NCI-H524 (cell line): ENCODE measurements at places on chromosomes 11 and 22.
A peak's percentile ranks its signal among the peaks of the same experiment; 100 is the strongest.

GRCh38 chr11:111778047-111778558 lies 11.9 kb upstream of the PPP2R1B start:
- DNase-seq = no peak

- DNase-seq = no peak
Observed at GRCh38 chr11:99781074-99781473, 760.3 kb downstream of the CNTN5 start.

- DNase-seq = peak; percentile 43
Observed at GRCh38 chr11:70191495-70192140, 11.5 kb upstream of the FADD start.

DNA sequence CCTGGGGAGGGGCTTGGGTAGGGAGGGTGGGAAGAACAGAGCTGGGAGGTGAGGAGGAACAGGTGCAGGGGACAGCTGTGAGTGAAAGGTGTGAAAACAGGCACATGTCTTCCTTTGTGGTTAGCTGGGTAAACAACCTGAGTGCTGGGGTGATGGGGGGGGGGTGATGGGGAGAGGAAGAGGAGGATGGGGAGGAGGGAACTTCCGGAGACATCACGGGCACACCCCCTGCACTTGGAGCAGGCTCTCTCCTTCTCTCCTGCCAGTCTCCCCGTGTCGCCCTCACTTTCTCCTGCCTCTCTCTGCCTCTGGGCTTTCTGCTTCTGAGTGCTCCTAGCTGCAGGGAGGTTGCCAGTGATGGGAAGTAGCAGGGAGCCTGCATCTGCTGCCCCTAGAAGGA lies 8.8 kb downstream of the CXCR5 start:
- no peak for DNase-seq

DNA sequence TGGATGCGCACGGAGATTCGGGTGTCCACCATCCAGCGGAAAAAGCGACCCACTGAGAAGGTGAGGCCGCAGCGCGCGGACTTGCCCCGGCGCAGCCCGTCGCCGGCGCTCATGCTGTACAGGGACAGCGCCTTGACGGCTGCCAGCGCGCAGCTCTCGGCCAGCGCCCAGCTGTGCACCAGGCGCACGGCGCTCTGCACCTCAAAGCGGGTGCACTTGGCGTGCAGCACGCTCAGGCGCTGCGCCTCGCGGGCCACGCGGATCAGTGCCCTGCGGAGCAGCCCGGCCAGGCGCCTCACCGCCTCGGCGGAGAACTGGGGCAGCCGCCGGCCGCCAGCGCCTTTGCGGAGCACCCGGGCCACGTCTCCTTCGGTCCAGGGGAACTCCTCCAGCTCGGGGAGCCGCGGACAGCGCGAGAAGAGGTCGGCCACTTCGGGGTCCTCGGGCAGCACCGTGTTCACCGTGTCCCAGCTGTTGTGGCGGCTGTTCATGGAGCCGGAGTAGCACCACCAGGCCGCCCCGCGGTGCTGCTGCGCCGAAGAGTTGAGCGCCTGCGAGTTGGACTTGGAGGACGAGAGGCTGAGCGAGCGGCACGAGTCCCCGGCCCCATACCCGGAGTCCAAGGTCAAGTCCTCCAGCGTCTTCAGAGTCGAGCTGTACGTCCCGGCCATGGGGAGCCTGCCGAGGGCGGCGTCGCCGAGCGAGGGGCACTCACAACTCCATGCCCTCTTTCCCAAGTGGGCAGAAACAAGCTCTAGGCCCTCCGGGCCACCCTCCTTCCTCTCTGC lies 703 bp downstream of the ABTB2 start:
- peak; percentile 64 for DNase-seq

DNA sequence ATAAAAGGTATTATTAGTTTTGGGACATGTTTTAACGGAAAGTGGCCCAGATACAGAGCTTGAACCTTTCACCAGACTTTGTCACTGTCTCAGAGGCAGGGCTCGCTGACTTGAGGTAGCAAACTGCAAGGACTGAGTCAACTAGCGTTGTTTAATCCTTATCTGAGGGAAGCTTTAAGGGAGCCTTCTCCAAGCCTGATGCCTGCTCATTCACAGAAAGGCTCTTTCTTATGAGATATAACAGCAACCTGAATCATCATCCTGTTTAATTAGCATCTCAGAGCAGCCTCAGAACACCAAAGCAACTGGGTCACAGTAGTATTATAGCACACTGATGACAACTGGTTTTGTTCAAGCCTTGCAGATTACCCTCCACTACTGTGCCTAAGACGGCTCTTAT lies 54.2 kb upstream of the CYP2D6 start:
- DNase-seq = no peak

DNA sequence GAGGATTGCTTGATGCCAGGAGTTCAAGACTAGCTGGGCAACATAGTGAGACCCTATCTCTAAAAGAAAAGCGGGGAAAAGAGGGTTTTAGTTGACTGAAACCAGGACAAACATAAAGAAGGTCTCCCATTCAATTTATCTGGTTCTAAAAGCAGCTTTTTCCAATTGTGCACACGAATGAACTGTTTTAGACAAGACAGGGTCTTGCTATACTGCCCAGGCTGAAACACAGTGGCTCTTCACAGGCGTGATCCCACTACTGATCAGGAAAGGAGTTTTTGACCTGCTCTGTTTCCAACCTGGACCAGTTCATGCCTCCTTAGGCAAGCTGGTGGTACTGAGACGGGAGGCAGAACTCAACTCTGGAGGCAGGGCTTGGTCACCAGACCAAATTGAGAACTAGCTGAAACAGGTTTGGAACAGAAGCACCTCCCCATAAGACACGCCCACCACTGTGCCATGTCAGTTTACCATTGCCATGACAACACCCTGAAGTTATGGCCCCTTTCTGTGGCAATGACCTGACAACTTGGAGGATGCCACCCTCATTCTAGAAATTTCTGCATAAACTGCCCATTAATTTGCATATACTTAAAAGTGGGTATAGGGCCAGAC lies 2.8 kb upstream of the NUCB2 start:
- no peak for DNase-seq

- DNase-seq = no peak
Observed at GRCh38 chr11:73651661-73652045, 5.3 kb downstream of the PLEKHB1 start.

- no peak for DNase-seq
Observed at GRCh38 chr11:134598368-134598767, 186.3 kb upstream of the B3GAT1 start.

DNA sequence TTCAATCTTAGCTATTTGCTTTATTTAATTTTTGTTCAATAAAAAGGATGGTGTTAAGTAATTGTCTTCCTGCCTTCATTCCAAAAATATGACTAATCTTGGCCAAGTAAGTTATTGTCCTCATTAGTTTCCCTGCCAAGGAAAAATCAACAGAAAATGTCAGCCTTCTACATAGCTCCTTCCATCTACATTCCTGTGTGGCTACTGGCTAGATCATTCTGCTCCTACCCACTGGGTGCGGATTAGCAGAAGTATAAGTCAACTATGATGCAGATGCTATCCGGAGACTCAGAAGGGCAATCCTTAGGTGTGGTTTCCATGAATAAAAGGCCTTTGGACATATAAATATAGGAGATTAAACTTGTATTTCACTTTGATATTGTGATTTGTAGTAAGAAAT lies 154.4 kb downstream of the SBF2 start:
- no peak for DNase-seq

DNA sequence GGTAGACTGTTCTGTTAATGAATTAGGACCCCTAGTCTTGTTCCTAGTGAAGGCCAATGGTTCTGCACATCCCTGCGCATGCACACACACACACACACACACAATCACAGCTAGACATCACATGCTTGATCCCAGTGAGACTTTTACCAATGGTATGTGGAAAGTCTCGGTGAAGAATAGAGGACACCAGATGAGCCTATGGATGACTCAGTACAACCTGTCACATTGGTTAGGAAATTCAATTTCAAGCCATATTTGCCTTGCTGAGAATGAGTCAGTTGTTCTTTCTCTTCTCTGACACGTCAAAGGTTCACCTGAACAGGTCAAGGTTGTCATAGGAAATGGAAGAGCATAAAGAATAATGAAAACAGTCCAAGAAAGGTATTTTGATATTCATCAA lies 122.0 kb downstream of the SLC17A6 start:
- DNase-seq = no peak

DNA sequence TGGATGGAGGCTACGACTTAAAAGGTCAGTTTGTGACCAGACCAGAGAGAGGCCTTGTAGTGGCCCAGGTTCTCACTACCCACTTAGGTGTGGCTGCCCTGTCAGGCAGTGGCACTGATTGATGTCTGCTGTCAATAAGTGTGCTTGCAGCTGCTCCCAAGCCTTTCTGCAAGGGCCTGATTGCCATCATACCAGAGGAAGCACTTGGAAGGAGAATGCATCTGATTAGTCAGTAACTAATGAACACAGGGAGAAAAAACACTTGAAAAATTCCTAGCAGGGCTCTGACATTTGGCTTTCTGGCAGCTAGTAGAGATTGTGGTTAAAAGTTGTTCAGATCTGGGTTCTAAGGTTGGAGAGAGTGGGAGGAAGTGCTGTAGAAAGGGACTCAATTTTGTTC lies 107.5 kb downstream of the NAV2 start:
- no peak for DNase-seq

DNA sequence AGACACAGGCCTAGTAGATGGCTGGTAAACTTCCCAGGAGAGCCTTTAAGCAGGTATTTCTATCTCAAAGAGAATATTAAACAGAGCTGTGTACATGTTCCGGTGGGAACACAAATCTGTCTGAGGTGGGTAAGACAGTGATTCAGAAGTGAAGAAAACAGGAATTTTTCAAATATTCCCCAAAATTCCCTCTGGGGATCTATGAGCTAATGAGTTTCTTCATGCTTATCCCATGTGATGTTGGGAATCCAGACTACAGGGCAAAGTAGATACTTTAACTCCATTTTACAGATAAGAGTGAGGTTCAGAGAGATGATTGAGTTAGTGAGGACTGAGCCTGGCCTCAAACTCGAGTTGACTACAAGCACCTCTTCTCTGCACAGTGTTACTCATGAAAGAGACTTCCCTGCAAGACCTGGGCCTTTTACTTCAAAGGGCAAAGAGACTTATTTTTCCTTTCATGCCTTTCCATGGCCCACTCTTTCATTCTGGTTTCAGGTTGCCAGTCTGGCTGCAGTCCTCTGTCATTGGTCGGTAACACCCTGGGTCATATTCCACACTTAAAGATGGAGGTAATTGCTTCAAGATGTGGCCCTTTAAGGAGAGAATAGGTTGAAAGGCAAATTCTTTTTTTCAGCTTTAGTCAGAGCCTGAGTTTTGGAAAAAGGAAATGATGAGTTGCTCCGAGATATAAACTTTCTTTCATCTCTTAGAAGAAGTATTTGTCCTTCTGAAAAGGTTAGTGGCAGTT lies 70.1 kb downstream of the CYB5R2 start:
- DNase-seq = no peak

- no peak for DNase-seq
Observed at GRCh38 chr11:6572215-6572614, 31.2 kb downstream of the RRP8 start.

DNA sequence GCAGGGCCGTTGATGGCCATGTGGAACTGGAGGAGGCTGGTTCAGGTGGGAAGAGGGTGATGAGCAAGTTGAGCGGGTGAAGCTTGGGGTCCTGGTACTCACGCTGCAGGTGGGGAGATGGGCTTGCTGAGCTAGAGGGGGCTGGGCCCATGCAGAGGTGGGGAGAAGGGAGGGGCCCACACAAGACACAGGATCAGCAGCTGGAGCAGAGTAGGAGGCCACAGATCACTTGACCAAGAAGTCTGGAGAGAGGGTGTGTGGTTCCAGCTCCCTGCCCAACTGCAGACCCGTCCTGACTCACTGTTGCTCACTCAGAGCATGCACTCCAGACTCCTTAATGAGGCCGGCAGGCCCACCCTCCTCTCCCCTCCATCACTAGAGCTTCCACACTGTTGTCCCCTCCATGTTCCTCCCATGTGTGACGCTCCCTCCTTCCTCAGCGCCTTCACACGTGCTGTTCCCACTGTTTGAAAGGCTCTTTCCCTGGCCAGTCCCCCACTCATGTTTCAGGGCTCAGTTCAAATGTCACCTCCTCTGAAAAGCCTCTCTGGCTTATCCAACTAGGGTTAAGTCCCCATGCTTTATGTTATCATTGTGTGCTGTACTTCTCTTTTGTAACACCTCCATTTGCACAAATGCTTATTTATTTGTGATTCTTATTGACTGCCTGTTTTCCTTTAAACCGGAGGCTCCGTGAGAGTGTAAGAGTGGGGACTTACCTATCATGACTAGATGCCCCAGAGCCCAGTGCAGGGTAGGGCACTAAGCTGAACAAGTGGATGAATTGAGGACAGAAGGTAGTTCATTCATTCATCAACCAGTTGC lies 2.3 kb downstream of the CCDC86 start:
- DNase-seq = no peak

DNA sequence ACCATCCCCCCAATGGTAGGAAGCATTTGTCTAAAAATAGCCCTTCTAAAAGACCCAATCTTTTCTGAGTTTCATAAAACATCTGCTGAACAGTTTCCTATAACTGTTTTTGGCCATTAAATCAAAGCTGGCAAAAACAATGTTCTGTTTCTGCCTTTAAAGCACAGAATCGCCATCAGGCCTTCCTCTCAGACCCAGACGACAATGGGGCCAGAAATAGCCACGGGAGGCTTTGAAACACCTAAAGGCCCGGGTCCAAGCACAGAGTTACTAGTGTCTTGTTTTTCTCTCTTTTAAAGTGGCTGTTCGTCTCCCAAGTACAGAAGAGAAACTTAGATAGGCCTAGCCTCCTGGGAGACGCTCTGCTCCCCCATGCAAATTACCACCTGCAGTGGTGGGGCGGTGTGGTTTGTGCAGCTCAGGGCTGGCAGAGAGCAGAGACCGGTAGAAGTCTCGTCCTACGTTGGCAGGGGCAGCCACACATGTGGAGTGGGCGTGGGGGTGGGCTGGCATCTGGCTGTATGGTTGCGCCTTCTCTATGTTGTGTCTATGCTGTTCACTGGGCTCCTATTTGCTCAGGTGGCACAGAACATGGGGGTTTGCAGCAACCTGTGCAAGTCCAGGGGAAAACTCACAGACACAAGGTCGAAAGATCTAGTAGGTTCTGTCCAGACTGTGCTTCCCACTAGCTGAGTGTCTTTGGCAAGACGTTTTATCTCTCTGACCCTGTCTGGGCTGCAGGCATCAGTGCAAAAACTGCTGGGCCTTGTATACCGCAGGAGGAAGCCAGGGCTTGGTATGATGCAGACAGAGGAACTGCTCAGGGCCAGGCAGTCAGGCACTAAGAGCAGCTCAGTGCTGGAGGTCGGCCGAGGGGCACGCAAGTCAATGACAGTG lies 23.6 kb upstream of the ETS1 start:
- no peak for DNase-seq
